Activated CD8-positive, alpha-beta T cell treated with anti-CD3 and anti-CD28 coated beads, Interleukin-2, amount 10 ng/mL, durations not matched to agents 7 days and 5 days (primary cell): ENCODE measurements at places on chromosomes 7 and 10.

GRCh38 chr10:114374053-114374791 is 30.1 kb downstream of the AFAP1L2 start:
- DNase-seq, result no peak

GRCh38 chr10:3932597-3933375 is 147.8 kb upstream of the KLF6 start:
- no peak for DNase-seq

- DNase-seq, result no peak
Observed at GRCh38 chr10:12592967-12593366, 243.6 kb downstream of the CAMK1D start.

- no peak for DNase-seq
Observed at GRCh38 chr10:19620811-19621210, 195.4 kb upstream of the PLXDC2 start.

GRCh38 chr7:77453531-77453930 is 37.4 kb upstream of the GSAP start:
- DNase-seq, result no peak

- no peak for DNase-seq
Observed at GRCh38 chr7:50592940-50593339, 27.7 kb upstream of the DDC start.

DNA sequence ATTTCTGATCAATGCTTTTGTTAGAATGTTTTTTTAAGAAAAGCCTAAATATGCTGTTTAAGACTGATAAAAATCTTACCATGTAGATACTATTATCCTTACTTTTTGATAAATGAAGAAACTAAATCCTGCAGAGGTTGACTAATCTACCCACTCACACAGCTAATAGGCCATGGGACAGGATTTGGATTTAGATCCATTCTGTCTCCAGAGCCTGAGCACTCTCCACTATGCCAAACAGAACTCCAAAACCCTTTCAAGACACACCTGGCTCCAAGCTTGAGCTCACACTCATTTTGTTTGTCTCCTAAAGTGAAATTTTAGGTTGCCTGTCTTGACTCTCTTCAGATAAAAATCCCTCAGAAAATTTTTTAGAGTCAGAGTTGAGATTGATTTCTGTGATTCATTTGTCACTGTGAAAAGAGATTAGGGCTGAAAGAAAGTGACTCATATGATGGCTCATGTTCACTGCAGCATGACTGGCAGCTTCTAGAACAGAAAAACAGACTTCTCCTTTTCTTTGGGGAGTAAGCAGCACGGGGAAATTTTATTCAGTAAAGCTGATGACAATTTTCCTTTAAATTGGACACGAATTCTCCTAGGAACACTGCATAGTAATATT is 132.3 kb upstream of the POT1 start:
- DNase-seq, result no peak

DNA sequence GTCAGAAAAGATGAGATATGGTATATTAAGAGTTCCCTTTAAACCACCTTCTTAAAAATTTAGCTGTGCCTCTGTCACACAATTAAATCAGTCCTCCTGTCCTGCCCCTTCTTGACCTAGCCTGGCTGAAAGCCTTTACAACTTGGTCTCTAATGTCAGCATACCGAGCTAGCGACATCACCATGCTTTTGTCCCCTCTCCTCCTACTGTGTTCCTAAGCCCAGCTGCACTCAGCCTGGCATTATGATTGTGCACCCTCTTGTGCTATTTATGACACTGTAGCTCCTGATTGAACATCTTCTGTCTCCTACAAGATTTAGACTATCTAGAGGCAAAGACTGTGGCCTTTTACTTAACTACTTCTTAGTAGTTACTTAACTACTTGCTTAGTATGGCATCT is 29.2 kb downstream of the TDRD1 start:
- no peak for DNase-seq
